ENCODE measurements at places on chromosomes 1 and 21.

DNA sequence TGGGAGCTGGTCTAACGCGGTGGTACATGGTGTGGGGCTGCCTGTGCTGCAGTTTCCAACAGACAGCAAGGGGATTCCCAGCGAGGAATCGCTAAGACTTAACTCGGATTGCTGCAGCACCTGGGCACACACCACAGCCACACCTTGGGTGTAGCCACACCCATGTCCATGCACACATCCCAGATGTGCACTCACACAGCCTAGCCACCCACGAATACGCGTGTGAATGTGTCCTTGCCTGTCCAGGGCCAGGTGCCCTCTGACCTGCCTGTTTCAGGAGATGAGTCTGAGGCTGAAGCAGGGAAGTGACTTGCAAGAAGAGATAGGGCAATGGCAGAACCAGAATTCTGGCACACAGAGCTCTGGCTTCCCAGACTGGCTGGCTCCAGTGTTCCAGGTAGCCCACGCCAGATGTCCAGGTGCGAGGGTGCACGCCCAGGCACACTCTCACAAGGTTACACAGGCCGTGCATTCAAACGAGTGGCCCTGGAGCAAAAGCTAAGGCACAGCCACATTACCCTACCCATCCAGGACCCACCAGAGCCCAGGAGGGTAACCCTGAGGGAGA lies 272.7 kb downstream of the TRABD2B start:
- DNase-seq = peak; percentile 54

- no peak for DNase-seq
These were observed 11.5 kb downstream of the THAP3 start for GRCh38 chr1:6635910-6636760.

DNA sequence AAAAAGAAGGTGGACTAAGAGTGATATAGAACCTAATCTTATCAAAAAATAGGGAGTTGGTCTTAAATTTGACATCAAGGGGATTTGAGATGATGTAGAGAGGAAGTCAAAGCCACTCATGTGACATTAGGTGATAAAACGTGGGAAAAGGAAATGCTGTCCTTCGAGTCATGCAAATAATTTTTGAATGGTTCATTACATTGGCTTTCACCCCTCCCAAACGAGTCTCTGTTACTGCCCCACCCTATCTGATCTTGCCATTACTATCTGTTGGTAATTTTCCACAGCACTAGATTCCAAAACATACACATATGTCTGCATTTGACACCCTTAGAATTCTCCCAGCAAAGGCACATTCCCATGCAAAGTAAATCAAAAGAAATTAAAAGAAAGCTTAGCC lies 531.1 kb upstream of the ADAMTS5 start:
- no peak for DNase-seq

DNA sequence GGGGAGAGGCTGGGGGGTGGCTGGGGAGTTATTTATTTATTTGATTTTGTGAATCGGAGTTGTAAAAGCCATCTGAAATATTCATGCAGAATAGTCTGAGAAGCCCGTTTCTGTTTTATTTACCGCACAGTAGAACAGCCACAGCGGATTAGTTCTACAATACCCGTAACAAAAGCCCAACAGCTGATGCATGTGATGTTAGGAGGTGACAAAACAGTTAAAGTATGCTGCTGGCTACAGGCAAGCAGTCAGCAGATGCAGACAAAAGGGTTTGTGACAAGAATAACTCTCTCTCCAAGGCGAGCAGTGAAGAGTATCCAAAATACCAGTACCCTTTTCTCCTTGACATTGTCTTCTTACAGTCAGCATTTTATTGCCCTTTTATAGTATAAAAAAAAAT lies 42.0 kb downstream of the PROX1 start:
- DNase-seq = no peak

DNA sequence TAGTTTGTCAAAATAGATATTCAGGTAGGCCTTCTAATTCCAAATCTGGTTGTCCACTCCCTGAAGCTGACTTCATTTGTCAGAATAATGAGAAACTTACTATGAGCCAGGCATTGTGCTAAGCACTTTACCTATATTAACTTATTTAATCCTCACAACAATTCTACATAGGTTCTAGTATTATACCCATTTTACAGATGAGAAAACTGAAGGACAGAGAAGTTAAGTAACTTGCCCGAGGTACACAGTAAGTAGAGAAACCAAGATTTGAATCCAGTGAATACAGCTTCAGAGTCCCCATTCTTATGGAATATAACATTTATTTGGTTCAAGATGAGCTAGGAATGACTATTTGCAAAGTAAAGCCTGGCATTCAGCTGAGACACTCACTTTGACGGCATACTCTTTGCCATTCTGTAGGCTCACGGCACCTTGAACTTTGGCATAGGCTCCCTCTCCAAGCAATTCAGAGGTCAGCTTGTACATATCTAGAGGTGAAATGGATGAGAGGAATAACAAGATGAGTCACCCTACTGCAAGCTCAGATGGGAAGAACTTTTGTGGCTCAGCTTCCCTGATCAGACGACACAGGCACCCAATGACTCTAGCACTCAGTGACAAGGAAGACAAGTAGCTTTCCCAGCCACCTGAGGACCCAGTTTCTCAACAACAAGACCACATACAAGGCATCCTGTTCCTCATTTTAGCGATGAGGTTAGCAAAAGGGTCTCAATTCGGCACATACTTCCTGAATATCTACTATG lies 23.7 kb downstream of the MKNK1 start:
- no peak for DNase-seq

DNA sequence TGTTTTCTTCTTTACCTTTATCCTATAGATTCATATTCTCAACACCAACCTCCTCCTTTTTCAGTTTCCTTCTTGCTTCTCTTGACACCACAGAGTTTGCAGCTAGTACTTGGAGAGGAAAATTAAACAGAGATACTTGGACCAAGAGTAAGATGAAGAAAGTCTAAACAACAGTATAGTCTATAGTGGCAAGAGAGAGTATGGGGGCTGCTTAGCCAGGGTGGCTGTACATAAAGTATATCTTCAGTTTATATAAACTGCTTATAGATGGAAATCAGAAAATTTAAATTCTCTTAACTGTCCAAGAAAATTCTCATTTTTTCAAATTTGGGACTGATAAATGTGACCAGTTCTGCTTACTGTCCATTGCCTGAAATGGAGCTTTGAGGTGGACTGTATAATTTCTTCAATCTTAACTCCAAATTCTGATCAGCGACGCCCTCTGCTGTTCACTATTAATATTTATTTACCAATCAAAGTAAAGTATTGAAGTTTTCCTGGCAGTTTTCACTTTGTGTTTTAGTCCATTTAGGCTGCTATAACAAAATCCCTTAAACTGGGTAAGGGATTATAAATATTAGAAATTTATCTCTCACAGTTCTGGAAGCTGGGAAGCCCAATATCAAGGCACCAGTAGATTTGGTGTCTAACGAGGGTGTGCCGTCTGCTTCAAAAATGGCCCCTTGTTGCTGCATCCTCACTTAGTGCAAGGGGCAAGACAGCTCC lies 14.8 kb upstream of the METTL18 start:
- no peak for DNase-seq

DNA sequence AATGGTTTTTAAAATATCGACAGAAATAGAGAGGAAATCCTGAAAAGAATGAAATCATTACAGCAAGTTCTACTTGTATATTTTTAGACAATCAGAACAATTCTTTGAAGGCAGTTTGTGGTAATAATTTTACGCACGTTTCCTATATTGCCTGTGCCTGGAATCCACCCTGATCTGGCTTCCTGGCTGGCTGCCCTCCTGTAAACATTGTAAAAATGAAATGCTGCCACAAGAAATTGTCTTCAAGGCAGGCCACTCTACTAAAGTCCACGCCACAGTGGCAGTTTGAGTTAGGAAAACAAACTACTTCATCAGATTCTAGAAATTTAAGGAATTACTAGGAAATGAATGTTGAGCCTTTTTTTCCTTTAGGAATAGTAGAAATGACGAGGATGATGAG lies 454.5 kb upstream of the NR5A2 start:
- DNase-seq = no peak

- DNase-seq = no peak
These were observed 154.3 kb upstream of the ZNF648 start for GRCh38 chr1:182215764-182216163.

- DNase-seq = no peak
These were observed 532.3 kb downstream of the USP25 start for GRCh38 chr21:16262091-16262490.

DNA sequence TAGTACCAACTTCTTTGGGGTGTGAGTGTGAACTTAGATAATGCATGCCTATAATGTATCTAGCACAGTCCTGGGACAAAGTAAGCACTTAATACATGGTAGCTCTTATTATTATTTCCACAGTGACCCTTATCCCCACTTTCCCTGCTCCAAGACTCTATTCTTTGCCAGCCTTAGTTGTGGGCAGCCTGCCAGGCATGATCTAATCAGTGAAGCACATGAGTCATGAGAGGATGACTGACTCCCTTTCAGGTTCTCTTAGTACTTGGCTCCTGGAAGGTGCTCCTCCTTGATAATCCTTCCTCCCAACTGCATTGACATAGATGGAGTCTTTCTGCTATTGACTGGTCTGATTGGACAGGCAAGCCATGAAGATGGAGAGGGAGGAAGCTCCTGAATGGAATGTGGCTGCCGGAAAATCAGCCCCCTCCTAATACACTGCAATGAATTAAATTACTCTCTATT lies 17.4 kb upstream of the GNG12 start:
- peak; percentile 86 for DNase-seq

DNA sequence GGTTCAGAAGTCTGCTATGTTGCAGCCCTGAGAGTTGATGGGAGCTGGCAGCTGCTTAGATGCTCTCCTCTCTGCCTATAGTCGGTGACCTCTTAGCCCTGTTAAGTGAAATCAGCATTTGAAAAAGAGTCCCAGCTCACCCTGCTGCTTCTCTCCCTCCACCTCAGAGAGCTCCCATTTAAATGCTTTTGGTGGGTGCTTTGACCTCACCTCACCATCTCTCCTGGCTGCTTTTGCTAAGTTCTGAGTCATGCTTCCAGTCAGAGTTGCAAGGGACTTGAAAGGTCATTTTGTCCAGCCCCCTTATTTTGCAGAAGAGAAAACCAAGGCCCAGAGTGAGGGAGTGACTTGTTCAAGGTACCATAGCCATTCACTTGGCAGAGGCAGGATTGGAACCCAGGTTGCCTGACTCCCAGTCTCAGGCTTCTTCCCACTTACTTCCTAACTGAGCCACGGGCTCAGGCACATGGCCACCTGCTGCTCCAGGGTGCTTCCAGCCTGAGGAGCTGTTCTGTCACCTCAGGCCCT lies 3.3 kb downstream of the MAPKAPK2 start:
- DNase-seq = no peak

DNA sequence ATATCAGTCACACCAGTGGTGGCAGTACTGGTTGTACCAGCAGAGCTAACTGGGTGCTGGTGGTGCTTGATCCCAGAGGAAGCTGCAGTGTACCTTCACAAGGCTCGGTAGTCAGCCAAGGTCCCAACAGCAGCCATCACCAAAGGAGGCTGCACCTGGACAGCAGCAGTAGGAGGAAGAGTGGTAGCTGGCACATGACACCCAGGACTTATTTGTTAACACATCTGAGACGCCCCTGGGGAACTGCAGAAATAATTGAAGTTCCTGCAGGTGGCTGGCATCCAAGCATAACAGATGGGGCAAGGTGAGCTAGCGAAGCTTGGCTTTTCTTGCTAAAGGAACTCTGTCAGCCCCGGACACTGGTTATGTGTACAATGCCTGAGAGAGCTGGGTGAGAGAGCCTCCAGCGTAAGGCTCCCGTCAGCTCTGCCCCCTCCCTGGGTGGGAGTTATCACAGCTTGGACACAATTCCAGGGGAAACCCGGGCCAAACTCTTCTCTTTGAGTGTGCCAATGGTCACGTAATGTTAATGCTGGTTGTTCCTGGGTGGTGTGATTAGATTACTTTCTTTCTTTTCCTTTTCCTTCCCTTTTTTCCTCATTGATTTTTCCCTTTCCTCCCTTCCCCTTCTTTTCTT lies 29.1 kb upstream of the PARP1 start:
- DNase-seq = peak; percentile 79

DNA sequence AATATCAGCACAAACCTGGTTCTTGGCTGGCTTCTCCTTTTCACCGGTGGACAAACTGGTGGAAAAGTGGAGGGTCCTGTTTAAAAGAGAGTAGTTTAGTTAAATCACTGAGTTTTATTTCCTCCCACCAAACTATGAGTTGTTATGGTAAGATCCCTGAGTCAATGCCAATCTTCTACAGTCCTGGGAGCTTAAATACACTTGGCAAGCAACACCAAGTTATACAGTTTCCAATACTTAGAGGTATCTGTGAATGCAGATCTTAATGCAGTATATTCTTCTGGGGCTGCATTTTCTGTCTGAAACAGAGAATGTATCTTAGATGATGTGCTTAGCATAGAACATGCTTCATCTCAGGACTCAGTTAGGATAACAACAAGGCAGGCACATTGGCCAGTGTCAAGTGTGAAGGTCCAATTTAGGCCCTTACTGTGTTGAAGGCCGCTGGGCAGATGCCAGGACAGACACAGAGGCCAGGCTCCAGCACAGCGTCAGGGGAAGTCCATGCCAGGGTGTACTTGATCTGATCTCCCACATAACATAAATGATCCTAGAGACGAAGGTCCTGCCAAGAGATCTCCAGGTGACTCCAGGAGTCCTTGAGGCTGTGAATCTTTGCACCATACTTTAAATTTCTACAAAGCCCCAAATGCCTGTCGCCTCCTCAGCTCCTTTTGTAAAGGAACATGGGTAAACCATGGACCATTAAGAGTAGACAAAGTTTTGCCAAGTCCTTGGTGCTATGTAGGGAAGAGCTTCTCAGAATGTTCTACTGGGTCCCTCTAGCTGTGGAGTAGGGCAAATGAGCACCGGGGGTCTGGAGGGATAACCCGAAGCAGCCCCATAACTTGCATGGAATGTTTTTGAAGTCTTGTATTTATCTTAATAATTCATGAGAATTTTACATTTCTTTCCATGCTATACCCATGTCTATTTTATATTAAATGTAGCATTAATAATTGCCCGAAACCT lies 76.8 kb downstream of the KCNJ15 start:
- DNase-seq = no peak

- DNase-seq = no peak
These were observed 2.4 kb downstream of the CTPS1 start for GRCh38 chr1:40981691-40982448.

DNA sequence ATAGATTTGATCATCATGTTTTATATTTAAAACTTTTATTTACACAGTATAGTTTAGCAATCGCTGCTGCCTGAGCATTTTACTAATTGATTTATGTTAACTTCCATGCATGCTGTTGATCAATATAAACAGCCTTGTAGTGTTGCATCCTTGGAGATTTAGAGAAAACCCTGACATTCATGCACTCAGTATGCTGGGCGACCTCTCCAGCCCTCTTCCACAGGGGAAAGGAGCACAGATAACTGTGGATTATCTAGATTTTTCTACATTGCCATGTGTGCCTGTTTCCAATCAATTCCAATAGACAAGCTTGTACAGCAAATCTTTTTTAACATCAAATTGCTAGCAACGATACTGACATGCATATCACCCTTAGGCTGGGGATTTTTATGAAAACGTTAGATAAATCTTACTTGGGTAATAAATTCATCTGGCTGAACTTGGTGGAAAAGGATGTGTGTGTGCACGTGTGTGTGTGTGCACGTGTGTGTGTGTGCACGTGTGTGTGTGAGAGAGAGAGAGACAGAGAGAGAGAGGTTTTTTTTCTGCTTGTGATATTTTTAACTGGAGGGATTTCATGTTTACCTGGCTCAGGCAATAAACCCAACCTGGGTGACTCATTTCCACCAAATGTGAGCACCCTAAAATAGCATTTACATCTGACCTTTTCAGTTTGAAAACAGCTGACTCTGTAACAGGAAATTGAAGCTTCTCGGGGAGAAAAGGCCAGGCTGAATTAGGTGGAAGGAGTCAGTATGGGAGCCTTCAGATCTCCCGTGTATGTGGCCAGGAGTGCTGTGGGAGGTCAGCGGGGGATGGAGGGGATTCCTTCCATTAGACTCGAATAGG lies 339.8 kb downstream of the PRDM2 start:
- DNase-seq = no peak
